ENCODE measurements at places on chromosomes 4 and X.

- DNase-seq: no peak
These were observed 137.9 kb downstream of the VSIG4 start for GRCh38 chrX:65902011-65902410.

- DNase-seq: no peak
These were observed 259.4 kb upstream of the DIAPH2 start for GRCh38 chrX:96425200-96425599.

DNA sequence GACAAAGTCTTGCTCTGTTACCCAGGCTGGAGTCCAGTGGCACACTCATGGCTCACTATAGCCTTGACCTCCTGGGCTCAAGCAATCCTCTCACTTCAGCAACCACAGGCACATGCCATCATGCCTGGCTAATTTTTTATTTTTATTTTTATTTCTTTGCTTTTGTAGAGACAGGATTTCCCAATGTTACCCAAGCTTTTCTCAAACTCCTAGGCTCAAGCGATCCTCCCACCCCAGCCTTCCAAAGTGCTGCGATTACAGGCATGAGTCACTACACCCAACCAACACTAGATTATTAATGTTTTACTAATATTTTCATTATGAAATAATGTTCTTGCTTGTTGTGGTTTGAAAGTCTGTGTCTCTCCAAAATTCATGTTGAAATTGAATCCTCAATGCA, 5.2 kb upstream of the ACTRT1 start:
- no peak for DNase-seq

DNA sequence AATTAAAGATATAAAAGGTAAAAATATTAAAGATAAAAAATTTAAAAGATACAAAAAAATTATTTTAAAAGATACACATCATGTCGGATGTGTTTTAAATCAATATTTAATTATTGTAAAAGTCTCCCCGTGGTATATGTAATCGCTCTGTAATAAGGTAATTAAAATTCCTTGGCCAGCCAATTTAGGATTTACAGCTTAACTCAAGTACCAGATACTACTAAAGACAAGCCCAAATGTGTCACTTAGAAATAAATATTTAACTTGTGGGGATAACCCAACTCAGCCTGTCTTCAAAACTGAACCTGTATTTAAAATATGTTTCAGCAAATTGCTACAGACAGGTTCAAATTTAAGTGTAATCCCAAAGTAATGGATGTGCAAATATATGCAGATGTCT, 56.0 kb downstream of the GPR82 start:
- no peak for DNase-seq

DNA sequence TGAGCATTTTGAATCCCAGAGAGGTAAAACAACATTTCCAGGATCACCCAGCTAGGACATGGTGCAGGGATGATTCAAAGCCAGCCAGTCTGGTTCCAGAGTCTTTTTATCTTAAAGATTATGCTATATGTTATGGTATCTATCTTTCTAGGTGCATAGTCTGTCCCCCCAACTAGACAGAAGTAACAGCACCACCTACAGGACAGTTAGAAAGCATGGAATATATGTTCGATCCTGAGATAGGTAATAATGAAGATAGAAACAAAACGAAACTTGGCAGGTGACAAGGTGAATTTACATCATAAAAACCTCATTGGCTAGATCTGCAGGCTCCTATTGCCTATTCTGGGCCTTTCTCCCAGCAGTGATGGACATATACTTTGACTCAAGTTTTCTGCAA, 723.2 kb downstream of the SMARCA1 start:
- no peak for DNase-seq

DNA sequence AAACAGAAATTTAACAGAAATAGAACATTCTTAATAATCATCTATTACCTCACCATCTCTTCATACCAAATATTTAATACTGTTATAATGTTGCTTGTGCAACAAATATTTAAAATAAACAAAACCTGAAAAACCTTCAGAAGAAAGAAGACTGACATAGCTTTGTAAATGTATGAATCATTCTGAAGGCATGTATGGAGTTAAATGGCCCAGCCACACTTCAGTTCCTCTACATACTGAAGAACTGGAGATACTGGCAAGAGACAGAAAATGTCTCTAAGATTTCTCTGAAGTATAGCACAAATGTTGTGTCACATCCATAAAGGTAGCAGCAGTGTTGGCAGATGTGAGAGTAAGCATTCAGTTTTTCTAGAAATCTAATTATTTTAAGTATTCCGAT, 275.3 kb upstream of the FGF13 start:
- no peak for DNase-seq

- no peak for DNase-seq
These were observed 84.5 kb upstream of the MAML3 start for GRCh38 chr4:140238351-140239056.

GRCh38 chr4:102308032-102308799, 37.1 kb downstream of the SLC39A8 start:
- DNase-seq: no peak

- no peak for DNase-seq
These were observed 342.4 kb downstream of the BCOR start for GRCh38 chrX:39755143-39756032.

DNA sequence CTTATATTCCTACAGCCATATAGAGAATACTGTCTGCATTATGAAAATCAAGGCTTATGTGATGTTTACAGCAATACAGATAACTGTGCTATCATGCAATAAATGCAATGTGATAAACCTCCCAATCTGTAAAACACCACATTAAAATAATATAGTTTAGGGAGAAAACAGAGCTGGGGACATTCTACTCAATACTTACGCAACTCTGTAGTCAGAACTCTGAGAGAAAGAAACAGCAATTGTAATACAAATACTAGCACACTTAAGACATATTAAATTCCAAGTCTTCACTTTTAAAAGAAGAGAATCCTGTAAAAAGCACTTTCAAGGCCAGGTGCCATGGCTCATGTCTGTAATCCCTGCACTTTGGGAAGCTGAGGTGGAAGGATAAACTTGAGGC, 61.4 kb downstream of the ANKRD17 start:
- no peak for DNase-seq
